ENCODE measurements at places on chromosomes 4 and X.

DNA sequence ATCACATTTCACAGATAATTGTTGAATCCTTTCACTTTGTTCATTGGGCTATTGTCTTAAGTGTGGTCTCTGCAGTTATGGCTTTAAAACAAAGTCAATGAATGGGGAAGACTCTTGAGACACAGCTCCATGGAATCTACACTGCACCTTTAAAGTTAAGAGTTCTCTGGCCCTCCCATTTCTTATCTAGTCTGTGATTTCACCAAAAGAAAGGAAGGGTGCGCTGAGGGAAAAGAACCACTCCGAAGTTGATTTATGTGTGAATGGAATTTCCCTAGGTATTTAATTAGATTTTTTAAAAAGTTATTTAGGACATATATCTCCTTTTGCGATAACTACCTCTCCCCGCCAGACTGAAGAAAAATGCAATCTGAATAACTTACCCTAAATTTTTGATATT lies 2.5 kb downstream of the SEPTIN11 start:
- no peak for DNase-seq

GRCh38 chrX:4185086-4185485 lies 471.6 kb upstream of the PRKX start:
- no peak for DNase-seq

DNA sequence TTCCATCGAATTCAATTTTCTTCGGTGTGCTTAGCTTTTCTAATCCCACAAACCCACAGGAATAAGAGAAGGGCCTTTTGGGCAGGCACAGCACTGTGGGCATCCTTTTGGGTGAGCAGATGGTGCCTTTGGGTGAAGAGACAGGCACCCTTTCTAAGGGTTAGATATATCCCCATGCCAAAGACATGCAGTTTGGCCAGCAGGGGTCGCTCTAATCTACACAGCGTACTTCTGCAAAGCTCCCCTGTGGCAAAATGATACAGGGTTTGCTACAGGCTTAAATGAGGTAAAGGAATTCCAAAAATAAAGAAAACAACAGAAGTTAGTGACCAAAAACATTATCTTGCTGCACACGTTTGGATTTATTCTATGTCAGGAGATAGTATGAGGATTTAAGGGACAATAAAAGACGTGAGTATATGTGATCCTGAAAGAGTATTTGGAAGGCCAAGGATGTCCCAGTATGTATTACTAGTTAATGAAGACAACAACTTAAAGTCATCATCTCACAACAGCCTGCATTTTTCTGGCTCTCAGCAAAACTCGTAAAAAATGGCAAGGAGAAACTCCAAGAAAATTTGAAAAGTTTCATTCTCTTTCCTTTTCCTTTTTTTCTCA lies 49.5 kb downstream of the PHEX start:
- no peak for DNase-seq

DNA sequence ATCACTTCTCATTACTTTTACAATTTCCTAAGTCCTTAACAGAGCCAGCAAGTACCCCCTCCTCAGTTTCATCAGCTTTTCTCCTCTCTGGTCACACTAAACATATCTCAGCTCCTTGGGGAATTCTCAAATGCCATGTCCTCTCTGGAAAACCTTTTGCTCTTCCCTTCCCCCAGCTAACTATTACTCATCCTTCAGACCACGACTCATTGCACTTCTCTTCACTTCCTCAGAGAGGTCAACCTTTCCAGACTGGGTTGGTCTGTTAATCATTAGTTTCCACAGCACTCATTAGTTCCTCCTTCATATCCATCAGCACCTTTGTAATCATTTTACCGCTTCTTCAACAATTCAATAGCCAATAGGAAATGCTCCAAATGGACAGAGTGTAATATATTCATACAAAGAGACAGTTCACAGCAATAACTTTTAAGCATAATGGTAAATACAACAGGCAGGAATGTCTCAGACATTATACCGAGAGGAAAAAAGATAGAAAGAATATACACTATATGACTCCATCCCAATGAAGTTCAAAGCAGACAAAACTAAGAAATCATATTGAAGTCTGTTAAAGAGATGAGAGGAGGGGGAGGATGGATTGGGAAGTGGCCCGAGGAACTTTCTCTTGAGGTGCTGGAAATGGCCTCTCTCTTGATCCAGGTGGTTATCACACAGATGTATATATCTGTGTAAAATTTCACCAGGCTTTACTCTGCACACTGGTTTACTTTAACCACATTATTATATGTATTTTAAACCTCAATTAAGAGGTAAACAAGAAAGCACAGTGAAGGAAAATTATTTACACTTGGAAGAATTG lies 39.6 kb downstream of the DDX60L start:
- no peak for DNase-seq

DNA sequence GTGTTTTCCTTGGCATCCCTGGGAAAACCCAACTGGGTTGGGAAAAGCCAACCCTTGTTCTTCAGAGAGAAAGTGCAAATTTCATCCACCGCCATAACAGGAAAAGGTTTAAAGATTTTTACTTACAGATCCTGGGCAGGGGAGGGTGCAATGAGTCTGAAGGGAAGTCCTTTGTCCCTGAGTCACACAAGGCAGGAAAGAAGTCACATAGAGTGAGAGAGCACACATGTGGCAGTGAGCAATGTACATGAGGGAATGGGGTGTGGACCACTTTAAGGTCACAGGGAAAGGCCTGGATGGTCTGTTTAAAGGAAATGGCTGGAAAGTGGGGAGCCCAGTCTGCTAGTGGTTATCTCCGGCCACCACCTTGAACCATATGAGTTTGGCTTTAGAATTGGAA lies 248.9 kb downstream of the HS3ST1 start:
- no peak for DNase-seq

DNA sequence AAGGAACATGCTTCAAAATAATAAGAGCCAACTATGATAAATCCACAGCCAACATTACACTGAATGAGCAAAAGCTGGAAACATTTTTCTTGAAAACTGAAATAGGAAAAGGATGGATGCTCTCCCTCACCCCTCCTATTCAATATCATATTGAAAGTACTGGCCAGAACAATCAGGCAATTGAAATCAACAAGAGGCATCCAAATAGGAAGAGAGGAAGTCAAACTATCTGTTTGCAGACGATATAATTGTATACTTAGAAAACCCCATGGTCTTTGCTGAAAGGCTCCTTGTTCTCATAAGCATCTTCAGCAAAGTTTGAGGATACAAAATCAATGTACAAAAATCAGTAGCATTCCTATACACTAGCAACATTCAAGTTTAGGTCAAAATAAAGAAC lies 1562.5 kb upstream of the ADGRL3 start:
- no peak for DNase-seq

- no peak for DNase-seq
Observed at GRCh38 chr4:10731162-10731561, 46.6 kb upstream of the CLNK start.

DNA sequence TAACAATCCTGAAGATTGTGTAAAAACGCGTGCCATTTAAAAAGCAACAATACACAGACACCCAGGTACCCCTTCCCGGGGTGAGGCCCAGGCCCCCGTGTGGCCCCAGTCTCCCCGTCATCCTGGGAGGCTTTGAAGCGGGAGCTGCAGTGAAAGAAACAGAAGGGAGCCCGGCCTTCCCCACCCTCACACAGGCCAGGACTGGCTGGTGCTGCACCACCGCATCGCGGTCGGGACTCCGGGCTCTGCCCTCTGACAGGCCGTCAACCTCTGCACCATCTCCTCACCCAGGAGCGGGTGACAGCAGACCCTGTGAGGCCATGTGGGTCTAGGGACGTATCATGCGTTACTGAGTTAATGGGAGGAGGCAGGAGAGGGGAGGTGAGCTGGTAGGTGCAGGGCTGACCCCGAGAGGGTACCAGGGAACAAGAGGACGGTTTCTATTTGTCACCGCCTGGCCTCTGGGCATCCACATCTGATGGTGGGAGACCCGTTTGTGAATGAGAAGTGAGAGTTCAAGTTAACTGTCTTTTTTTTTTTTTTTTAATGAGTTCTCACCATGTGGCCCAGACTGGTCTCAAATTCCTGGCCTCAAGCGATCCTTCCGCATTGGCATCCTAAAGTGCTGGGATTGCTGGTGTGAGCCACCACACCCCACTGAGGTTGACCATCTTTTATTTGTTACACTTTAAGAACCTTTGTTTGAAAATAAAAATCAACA lies 27.3 kb downstream of the PIGG start:
- DNase-seq, result no peak

DNA sequence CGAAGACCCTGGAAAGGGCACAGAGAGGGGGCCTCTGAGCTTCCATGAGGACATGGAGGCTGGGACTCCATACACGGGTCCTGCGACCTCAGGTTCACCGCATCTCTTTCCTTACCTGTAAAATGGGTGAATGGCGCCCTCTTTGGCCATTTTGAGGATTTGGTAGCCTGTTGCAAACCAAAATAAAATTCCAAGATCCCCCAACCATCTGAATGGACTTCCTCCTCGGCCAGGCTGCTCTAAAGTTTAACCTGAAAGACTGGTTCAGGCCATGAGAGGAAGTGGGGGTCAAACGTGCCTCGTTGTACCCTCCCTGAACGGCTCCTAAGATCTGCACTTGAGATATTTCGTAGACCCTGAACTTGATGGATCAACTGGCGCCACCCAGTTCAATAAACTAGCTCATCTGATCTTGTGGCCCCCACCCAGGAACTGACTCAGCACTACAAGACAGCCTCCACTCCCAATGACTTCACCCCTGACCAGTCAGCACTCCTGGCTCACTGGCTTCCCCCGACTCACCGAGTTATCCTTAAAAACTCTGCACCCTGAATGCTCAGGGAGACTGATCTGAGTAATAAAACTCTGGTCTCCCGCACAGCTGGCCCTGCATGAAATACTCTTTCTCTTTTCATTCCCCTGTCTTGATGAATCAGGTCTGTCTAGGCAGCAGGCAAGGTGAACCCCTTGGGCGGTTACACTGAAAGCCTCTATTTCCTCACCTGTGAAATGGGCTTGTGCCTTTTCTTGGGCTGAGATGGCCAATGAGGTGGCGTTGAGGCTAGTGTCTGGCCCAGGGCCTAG lies 32.9 kb upstream of the GPR78 start:
- no peak for DNase-seq

GRCh38 chrX:37331546-37331945 lies 17.6 kb upstream of the PRRG1 start:
- no peak for DNase-seq

GRCh38 chrX:3550160-3550751 lies 163.2 kb downstream of the PRKX start:
- no peak for DNase-seq

- DNase-seq, result no peak
Observed at GRCh38 chrX:17861489-17862011, 452 bp upstream of the RAI2 start.

DNA sequence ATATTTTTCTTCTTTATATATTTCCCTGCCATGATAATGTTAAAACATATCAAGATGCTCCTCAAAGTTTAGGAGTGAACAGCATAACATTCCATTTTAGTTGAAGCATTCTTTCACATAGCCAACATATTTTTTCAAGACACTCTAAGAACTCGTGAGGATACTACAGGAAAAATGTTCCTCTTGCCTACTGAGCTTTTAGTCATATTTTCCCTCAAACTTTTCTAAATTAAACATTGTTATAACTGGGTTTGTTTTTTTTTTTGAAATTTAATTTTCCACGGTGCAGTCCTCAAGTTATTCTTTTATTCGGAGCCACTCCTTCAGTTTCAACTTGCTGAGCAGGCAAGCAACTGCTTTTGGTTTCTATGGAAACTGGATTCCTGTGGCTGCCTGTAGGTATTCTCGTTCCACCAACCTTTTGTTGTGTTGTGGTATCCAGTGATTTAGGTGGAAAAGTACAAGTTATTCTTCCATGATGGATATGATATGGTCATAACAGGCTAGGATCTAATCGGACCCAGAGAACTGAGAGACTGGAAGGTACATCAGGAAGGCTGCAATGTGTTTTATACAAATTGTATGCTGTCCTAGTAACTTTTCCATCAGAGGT lies 248.0 kb downstream of the TRIML1 start:
- DNase-seq, result no peak

DNA sequence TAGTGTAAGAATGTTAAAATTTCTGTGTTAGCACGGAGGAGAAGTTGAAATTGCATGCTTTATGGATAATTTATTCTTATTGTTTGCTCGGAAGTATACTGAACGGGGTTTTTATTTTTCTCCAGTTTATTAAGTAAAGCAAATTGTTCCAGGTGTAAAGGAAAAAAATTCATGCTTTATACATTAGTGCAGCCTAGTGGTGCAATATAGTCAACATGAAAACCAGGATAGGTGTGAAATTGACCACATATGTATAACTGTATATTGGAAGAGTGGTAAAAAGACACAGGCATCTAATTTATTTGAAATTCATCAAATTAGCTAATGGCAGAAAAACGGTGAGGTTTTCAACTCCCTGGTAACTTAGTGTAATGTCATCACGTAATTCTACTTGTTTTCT lies 959 bp downstream of the BRS3 start:
- no peak for DNase-seq

- DNase-seq, result no peak
Observed at GRCh38 chr4:21002976-21003375, 302.7 kb downstream of the PACRGL start.

GRCh38 chr4:89878611-89879010 lies 16.0 kb upstream of the MMRN1 start:
- no peak for DNase-seq

DNA sequence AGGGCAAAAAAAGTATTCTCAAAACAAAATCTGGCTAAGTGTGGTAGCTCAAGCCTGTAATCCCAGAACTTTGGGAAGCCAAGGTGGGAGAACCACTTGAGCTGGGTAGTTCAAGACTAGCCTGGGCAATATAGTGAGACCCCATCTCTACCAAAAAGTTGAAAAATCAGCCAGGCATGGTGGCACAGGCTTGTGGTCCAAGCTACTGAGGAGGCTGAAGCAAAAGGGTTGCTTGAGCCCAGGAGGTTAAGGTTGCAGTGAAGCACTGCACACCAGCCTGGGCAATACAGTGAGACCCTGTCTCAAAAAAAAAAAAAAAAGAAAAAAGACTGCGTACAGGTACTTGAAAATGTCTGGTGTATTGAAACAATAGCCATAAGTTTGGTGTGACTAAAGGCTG lies 1.7 kb upstream of the SDAD1 start:
- no peak for DNase-seq

GRCh38 chrX:135536877-135537276 lies 16.4 kb downstream of the INTS6L start:
- DNase-seq, result no peak

- DNase-seq, result no peak
Observed at GRCh38 chr4:127632420-127633403, at the start of gene INTU. Gene INTU, plus strand, starts transcription at chr4:127632957. Its CDS starts 78 bp downstream, at chr4:127633035.

GRCh38 chr4:164648151-164648848 lies 105.6 kb upstream of the SMIM31 start:
- no peak for DNase-seq

DNA sequence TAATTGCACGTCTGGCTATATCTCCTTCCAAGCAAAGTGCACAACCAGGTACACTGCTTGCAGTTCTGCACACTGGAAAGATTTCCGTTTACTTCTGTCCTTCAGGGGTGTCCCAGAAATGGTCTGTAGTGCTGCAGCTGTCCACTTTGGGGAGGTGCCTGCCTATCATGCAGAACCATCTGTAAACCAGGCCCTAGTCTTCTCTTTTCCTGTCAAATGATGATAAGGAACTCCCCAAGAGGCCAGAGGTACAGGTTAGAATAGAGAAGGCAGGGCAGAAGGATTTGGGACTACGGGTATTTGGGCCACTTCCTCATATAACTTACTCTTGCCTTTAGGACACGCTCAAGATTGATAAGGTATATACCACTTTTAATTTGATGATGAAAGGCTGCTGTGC lies 746.9 kb downstream of the FAT4 start:
- no peak for DNase-seq
